Liver (tissue), 10 donors: ENCODE measurements at places on chromosomes 4 and X. TPM values are rescaled to one million over a fixed set of nuclear protein-coding genes. Genes with fewer than 3 reads are reported as not detected.

DNA sequence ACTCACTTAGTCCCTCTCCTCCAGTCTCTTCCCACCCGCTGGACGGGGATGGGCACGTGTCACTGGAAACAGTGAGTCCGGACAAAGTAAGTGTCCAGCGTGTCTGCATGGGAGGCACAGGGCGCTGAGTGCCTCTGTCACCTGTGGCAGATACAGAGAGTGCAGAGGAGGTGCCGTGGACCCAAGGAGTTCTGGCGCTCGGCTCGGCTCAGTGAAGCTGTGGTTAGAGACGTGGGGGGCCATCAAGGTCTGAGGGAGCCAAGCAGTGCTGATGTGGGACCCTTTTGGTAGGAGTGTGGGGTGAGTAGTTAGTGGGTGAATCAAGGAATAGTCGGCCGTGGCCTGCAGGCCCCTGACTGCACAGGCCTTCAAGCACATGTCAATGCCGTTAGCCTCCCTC, 40.1 kb upstream of the MSANTD1 start:
- DNase-seq: no peak

GRCh38 chr4:124480061-124480460, 232.5 kb downstream of the ANKRD50 start:
- DNase-seq: no peak

TACR3 gene
- total RNA-seq: not detected

DNA sequence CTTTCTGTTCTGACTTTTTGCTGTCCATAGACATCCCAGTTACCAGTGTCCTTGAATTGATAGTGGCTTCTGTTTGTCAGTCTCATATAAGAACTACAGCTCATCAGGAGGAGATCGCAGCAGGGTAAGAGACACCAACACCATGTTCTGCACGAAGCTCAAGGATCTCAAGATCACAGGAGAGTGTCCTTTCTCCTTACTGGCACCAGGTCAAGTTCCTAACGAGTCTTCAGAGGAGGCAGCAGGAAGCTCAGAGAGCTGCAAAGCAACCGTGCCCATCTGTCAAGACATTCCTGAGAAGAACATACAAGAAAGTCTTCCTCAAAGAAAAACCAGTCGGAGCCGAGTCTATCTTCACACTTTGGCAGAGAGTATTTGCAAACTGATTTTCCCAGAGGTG, 30.1 kb downstream of the GUCY1A1 start:
- DNase-seq: no peak

AP1AR gene
- total RNA-seq: 14.7 TPM

DNA sequence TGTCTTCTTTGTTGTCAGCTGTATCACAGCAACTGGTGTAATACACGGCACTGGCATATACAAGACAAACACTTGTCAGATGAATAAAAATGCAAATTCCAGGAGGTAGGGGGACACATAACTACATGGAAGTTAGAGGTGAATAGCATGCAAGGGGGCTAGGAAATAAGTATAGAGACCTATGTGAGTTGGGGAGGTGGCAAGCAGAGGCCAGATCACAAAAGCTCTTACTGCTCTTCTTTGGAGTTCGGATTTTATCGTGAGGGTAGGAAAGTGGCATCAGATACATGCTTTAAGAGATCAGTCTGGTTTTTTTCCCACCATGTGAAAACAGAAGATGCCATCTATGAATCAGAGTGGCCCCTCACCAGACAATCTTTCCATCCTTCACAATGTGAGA, 2.8 kb upstream of the SRP72 start:
- DNase-seq: no peak

FGF5 gene
- total RNA-seq: not detected

HSD17B10 gene
- total RNA-seq: 32.4 TPM

DNA sequence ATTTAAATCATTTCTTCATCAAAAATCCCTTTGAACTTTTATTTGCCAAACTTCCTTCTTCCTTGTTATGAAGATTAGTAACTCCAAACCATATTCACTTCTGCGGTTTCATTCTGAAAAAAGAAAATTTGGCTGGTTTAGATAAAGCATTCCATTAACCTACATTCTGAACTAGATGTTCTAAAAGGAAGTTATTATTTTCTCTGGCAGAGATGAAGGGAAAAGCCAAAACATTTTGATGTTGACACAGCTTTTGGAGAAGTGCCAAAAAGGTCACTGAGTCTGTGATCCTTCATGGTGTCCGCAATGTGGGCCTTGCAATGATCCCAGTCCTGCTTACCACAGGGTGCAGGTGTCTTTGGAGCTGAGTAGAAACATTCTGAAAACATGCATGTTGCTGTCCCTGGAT, 36.0 kb downstream of the CXCL8 start:
- no peak for DNase-seq

TMPRSS11F gene
- not detected for total RNA-seq

DNA sequence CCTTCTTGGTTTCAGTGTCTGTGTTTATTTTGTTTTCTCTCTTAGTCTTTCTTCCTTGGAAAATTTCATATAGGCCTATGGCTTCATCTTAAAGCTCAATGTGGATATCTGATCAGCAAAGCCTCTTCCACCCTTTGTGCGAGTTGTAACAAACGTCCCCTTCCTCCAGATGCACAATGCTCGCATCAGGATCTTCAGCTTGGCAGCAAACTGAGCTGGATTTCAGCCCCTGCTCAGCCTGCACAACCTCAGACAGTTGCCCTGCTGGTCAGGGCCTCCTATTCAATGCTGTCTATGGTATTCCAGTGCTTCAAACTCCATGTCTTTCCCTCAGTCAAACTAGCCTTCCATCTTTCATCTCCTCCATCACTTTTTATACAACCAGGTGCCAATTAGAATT, 309.4 kb downstream of the ARHGAP24 start:
- no peak for DNase-seq

DNA sequence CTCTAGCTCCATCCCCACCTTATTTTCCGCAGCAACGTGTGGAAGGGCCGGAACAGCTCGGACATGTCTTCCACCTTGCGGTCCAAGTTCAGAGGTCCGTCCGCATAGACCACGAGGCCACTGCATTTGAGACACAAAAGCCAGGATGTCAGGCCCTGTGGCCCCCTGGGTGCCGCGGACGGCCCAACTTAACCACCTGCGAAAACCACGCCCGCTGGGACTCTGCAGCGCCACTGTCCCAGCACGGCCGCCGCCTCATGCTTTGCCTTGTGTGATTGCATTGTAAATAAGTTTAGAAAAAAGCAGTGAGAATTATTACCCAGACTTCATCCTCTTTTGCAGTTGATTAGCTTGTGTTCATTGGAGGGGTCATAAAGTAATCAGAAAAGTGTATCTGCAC, 58.2 kb upstream of the MXD4 start:
- DNase-seq: no peak

GAGE12E gene
- total RNA-seq: not detected

- no peak for DNase-seq
Measured at GRCh38 chrX:138759217-138759943, 47.9 kb upstream of the FGF13 start.

DNA sequence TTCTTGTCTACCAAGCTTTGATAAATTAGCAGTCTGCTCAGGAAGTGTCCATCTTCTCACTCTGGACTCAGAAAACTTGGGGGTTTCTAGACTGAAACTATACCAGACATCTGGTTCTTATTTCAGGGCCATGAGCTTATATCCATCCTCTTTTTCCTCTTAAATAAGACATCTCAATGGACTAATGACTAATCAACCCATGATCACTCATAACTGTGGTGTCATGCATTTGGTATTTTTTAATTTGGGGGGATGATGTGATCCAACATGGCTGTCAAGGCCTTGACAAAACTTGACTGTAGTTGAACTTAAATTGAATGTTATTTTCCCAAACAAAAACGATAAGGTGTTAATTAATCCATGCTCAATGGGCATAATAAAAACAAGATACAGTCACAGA, 87.8 kb downstream of the GPRASP3 start:
- no peak for DNase-seq

DNA sequence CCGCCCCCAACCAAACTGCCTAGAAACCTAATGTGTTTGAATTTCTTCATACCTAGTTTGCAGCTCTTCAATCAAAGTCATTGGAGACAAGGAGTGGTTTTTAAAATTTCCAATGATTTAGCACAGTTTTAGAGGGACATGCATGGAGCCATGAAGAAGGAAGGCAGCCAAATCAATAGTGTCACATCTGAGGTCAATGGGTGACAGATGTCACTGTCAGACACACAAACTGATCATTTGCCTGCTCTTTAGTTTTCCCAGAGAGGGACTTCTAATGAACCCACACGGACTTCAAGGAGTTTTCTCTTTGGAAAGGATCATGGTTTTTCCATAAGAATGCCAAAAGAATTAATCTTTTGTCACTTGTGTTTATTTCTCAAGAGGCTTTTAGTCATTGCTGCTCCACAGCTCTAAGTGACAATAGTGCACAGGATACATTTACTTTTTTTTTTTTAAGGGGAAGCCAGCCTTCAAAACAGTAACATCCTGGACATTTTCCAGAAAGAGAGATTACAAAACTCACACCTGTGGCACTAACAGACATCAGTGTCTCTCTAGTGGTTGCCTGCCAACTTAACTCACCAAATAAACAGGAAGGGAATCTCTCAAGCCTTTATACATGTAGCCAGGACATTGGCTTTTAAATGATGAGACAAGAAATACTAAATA, 251.1 kb upstream of the DIAPH2 start:
- no peak for DNase-seq

GRCh38 chrX:134971926-134972325, 18.9 kb upstream of the SMIM10 start:
- DNase-seq: no peak

DNA sequence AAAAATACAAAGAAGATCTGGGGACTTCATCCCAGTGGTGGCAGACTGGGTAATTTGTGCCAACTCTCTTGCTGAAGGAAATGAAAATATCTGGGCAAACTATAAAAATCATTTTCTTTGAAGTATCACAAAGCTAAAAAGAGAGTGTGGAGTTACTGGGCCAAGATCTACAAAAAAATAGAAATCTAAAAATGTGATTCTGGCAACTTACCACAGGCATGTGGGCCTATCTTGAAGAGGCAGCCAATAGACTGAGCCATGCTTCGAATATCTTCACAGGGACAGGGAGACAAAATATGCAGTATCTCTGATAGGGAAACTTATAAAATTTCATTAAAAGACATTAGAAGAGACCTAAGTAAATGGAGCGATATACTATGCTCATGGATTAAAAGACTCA, 168.8 kb downstream of the RCHY1 start:
- no peak for DNase-seq

GRCh38 chr4:78297116-78297800, 240.1 kb downstream of the FRAS1 start:
- no peak for DNase-seq

EFNB1 gene
- total RNA-seq: 8.9 TPM

DNA sequence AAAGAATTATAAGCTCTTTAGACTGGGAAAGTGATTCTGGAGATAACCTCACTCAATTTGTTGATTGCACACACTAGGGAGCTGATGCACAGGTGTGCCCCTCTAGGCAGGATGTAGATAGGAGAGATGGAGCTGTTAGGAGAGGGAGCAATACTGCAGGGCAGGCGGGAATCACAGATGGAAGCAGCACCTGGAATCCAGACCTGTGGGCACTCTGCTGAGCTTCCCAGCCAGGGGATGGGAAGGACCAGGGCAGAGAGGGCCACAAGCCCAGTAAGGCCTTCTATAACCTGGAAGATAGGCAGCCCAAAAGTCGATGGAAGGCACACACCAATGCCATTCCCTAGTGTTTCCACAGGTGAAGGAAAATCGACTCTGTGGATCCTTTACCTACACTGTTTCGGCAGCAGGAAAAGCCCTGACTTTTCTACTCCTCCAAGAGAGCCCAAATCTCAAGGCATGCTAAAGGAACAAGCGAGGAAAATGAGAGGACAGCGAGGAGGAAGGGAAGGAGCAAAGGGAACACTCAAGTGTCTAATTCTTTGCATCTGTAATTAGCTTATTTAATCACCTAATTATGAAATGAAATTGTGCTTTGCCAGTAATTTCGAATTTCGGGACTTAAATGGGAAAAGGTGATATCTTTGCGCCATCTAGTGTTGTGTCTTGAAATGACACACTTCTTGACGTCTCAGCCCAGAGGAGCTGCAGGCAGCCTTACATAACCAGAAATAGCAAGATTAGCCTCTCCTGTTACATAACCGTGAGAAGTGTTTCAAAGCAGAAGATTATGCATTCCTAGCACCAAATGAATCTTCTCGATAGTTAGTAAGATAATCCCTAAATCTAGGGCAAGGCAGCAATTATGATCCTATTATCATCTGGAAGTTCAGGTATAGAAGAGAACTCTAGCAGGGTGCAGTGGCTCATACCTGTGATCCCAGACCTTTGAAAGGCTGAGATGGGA, 31.0 kb upstream of the TLR3 start:
- DNase-seq: peak; percentile 41

DNA sequence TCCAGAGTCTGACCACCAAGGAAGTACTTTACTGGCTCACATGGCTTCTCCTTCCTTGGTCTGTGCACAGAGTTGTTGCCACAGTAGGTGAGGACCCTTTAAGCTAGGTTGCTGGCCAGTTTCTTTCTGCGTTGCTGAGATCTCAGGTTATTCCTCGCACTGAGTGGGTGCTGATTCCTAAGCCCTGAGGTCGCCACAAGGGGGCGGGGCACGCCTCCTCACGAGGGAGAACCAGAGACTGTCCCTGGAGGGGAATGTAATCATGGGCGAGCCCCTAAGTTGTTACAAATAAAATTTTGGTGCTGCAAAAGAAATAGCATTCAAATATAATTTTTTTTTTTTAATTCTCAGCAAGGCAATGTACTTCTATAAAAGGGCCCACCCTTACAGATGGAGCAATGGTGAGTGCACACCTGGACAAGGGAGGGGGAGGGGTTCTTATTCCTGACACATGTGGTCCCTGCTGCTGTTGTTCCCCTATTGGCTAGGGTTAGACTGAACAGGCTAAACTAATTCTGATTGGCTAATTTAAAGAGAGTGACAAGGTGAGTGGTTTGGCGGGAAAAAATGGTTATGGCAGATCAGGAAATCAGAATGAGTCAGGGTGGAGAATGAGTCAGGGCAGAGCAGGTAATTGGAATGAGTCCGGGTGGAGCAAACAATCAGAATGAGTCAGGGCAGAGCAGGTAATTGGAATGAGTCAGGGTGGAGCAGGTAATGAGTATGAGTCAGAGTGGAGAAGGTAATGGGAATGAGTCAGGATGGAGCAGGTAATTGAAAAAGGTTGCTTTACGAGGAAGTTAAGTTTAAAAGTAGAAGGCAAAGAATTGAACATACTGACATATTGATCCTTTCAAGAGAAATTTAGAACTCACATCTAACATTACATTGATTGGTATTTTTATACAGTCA, 107.5 kb downstream of the VSIG4 start:
- no peak for DNase-seq

DNA sequence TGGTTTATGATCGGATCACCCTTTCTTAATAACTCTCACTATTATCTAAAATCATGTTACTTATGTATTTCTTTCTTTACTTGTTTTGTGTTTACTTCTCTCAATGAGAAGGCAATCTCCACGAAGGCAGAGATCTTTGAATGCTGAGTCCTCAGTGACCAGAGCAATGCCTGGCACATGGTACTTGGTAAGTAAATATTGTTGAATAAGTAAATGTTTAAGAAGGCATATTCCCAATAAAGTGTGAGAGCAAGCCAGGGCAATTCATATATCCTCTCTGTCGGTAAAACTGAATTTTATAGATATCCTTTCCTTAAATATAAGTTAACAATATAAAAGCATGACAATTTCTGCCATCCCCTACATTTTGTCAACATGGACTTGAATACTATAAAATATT, 94.4 kb downstream of the UGT8 start:
- no peak for DNase-seq

PARM1 gene
- 0.47 TPM for total RNA-seq
